Uterus (tissue), 4 donors: ENCODE measurements at places on chromosomes 4 and X.

DNA sequence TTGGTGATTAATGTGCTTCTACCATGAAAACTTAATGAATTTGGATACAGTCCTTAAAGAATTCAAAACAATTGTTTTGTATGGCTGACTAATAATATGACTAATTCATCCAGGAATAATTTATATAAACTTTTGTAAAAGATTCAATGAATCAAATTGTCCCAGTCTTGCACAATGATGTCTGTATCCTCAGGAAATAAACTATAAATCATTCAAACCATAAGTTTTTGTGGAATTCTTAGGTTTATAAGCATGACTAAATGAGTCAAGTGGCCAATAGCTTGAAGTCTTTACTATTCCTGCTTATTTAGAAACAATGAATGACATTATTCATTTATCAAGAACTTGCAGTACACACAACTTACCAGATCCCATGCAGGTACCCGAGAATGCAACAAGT, 935.0 kb upstream of the INTU start:
- H3K4me3 ChIP-seq: no peak overlapping the region
- no peaks in the 10 kb centered on the region for H3K4me1 ChIP-seq
- H3K36me3 ChIP-seq: no peaks in the 10 kb centered on the region
- H3K27ac ChIP-seq: no peak overlapping the region
- no peak for DNase-seq
- no peaks in the 10 kb centered on the region for H3K27me3 ChIP-seq

DNA sequence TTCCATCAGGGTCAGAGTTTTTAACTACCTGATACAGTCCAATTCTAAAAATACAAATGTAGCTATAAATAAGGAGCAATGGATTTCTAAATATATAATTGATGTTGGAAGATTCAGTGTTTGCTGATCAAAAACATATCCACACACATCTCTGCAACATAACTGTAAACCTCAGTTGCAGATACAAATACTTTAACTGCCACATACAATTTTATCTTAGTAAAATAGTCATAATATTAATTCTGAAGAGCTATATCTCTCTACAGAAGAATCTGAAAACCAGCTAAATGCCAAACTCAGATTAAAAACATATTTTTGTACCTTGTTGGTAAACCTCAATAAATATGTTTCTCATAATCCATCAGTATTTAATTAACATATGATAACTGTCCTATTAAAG, 674.3 kb upstream of the INTU start:
- no peak overlapping the region for H3K27ac ChIP-seq
- DNase-seq: no peak
- H3K27me3 ChIP-seq: no peaks in the 10 kb centered on the region
- H3K4me3 ChIP-seq: no peak overlapping the region

GRCh38 chrX:55839485-55839884, 121.9 kb downstream of the RRAGB start:
- H3K4me3 ChIP-seq: no peak overlapping the region
- no peaks in the 10 kb centered on the region for H3K27me3 ChIP-seq
- H3K4me1 ChIP-seq: no peaks in the 10 kb centered on the region
- no peak overlapping the region for H3K27ac ChIP-seq

DNA sequence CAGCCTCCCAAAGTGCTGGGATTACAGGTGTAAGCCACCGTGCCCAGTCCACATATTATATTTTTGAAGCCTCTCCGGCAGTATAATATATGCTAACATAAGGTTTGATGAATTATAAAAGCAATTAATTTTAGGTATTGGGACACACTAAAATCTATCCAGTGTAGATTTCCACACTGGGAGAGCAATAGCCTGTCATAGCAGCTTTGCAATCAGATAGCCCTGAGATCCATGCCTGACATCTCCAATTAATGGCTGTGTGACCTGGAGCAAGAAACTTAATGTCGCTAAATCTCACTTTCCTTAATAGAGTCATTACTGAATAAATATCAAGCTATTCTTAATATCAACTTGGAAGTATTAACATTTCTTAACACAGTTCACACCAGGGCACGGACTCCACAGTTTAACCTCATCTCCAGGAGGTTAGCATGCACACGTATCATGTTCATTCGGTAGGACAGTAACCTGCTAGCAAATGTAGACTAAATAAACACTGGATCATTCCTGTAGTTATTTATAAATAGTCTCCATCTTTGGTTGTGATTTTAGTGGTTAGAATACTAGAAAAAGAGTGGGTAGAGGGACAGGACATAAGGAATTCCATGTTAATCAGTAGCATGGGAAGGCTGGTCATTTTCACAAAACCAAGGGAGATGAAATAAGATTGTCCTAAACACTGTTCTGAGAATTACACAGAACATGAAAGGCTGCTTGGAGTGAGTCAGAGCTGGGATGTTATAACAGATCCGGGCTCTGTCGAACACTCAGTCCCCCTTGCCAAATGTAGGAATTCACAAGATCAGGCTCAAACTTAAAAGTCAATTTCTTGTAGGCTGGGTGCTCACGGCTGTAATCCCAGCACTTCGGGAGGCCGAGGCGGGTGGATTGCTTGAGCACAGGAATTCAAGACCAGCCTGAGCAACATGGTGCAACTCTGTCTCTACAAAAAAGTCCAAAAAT, 254.7 kb downstream of the PALLD start:
- no peak overlapping the region for H3K4me3 ChIP-seq
- no peaks in the 10 kb centered on the region for H3K27me3 ChIP-seq
- H3K36me3 ChIP-seq: no peaks in the 10 kb centered on the region

DNA sequence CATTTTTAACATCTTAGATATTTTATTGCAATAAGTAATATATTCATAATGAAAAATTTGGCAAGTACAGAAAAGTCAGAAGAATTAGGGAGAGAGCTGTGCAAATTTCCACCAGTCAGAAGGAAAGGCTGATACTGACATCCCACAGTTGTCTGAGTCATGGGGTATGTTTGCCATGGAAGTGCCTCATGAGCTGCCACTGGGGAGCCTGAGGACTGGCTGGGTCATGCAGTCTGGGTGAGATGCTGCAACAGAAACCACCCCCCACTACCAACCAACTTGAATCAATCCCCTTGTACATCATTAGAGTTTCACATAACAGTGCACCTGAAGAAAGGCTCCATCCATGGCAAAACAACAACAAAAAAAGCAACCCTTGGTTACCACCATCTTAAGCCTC, 45.2 kb upstream of the ENPP6 start:
- H3K36me3 ChIP-seq: no peaks in the 10 kb centered on the region
- H3K27me3 ChIP-seq: no peaks in the 10 kb centered on the region
- no peak for DNase-seq
- no peak overlapping the region for H3K27ac ChIP-seq
- no peaks in the 10 kb centered on the region for H3K4me1 ChIP-seq
- H3K4me3 ChIP-seq: no peak overlapping the region

GRCh38 chr4:108143515-108143914, 25.2 kb downstream of the LEF1 start:
- no peak overlapping the region for H3K27ac ChIP-seq
- no peaks in the 10 kb centered on the region for H3K4me1 ChIP-seq
- no peaks in the 10 kb centered on the region for H3K27me3 ChIP-seq
- no peaks in the 10 kb centered on the region for H3K36me3 ChIP-seq
- no peak overlapping the region for H3K4me3 ChIP-seq

GRCh38 chr4:166422475-166422874, 549.4 kb downstream of the TLL1 start:
- H3K4me3 ChIP-seq: no peak overlapping the region
- no peaks in the 10 kb centered on the region for H3K4me1 ChIP-seq
- H3K36me3 ChIP-seq: no peaks in the 10 kb centered on the region
- DNase-seq: no peak
- H3K27ac ChIP-seq: no peak overlapping the region

DNA sequence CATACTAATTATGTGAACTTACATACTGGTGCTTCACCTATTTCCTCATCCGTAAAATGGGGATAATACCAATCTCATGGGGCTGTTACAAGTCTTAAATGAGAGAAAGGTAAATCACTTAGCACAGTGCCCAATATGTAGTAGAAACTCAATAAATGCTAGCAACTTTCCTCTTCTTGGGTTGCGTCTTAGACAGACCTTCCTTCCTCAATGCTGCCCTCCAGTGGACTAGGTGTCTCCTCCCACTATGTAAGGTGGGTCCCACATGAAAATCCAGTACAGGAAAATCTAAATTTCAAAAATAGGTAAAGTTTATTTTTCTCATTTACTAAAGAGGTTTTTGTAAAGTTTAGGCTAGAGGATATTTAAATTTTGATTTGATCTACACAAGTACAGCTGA, 20.6 kb downstream of the ZDHHC9 start:
- H3K36me3 ChIP-seq: no peaks in the 10 kb centered on the region
- peak; percentile 32 for DNase-seq
- no peak overlapping the region for H3K4me3 ChIP-seq
- no peaks in the 10 kb centered on the region for H3K27me3 ChIP-seq

DNA sequence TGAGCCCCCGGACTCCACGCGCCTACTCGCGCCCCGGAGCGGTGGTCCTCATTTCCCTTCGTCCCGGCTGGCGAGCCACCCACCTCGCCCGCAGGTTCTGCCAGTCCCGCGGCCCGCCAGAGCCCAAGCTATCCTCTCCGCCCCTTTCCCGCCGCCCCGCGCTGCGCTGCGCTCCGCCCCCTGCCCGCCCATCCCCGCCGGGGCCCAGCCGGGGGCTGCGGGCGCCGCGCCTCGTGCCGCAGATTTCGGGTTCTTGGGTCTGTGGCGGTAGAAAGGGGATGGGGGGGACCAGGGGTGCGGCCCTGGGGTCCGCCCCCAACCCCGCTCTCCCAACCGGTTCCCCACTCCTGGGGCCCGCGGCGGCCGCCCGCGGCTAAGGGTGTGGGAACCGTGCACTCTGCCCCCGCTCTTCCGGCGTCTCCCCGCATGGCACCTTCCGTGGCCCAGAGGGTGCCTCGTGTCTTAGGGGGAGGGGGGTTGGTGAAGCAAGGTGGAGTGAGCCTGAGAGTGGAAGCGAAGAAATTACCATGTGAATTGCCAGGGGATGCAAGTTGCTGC, 650.8 kb upstream of the DIPK2B start:
- H3K27ac ChIP-seq: peak overlapping the region; percentile 59
- no peaks in the 10 kb centered on the region for H3K4me1 ChIP-seq
- peak; percentile 19 for DNase-seq
- no peaks in the 10 kb centered on the region for H3K27me3 ChIP-seq

DNA sequence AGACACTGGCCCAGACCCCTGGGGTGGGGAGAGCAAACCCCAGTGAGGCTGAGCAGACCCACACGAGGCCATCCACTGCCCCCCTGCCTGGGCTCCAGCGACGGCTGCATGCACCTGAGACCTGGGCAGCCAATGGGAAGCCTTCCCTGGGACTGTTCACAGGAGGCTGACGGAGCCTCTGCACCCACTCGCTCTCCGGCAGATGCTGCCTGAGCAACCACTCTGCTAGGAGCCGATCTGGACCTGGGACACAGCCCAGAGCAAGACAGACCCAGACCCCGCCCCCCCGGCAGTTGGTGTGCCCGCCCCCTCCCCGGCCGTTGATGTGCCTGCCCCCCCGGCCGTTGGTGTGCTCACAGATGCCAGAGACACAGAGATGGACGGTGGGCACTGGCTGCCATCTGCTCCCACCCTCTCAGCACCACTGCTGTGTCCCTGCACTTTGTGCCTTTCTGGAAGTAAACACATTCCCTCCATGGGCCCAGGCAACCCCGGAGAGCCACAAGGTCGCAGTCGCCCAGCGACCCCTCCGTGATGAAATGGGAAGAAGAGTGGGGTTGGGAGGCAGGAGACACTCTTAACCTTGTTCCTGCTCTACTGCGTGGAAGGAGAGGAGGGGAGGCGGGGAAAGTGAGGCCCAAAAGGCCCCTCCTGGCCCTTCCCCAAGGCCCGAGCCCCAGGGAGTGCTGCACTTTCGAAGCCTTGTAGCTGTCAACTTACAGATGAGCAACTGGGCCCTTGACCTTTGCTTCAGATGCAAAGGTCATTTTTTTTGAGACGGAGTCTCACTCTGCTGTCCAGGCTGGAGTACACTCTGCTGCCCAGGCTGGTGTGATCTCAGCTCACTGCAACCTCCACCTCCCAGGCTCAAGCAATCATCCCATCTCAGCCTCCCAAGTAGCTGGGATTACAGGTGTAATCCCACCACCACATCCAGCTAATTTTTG, 62.0 kb downstream of the ZFYVE28 start:
- H3K4me3 ChIP-seq: no peak overlapping the region
- no peaks in the 10 kb centered on the region for H3K27me3 ChIP-seq
- DNase-seq: no peak
- H3K27ac ChIP-seq: no peak overlapping the region
- no peaks in the 10 kb centered on the region for H3K4me1 ChIP-seq
- no peaks in the 10 kb centered on the region for H3K36me3 ChIP-seq

DNA sequence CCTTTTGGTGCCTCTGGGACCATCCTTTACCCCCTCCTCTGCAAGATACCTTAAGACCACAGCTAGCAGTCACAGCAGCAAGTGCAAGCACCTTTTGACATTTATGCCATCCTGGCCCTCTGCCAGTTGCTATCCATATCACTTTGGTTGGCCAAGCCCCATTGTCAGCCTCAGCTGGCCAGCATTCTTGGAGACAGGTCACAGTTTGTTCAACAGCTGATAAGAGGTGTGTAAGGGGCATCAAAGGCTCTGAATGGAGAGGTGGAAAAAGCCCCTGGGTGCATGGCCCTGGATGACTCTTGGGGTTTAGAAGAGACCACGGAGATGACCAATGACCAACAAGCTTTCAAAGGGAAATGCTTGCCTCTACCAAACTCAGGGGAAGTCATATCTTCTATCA, 133.6 kb upstream of the MAMLD1 start:
- DNase-seq: no peak
- no peak overlapping the region for H3K4me3 ChIP-seq
- H3K36me3 ChIP-seq: no peaks in the 10 kb centered on the region
- H3K4me1 ChIP-seq: no peaks in the 10 kb centered on the region

DNA sequence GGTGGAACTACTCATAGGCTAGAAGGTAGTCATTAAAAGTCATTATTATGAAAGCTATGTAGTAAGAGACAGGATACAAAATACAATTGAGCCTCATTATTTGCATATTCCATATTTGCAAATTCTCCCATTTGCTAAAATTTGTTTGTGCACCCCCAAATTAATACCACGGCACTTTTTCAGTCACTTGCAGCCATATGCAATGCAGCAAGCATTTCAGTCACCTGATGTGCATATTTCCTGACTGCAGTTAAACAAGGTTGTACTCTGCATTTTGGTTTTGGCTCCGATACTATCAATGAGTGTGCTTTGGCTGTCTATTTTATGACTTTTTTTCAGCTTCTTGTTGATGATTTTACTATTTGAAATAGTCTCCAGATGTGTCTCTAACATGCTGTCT, 62.9 kb downstream of the ZNF330 start:
- H3K4me1 ChIP-seq: no peaks in the 10 kb centered on the region
- H3K27me3 ChIP-seq: no peaks in the 10 kb centered on the region
- H3K27ac ChIP-seq: no peak overlapping the region
- H3K36me3 ChIP-seq: no peaks in the 10 kb centered on the region
- DNase-seq: no peak

DNA sequence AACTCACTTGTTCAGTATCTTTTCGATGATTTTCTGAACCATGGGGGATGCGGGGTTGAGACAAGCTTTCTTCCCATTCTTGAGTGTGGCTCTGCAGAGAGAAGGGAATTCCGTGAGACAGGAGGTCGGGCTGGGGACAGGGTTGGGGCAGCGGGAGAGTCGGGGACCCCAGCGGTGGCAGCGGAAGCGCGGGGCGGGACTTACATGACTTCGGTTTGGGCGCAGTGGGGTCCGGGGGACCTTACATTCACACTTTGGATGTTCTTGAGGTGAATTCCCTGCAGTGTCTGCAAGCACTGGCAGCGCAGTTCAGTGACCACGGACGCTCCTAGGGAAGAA, 434 bp downstream of the CXCL3 start:
- DNase-seq: peak; percentile 14
- H3K27me3 ChIP-seq: no peaks in the 10 kb centered on the region
- no peaks in the 10 kb centered on the region for H3K4me1 ChIP-seq
- no peaks in the 10 kb centered on the region for H3K36me3 ChIP-seq
- no peak overlapping the region for H3K27ac ChIP-seq
